A549 treated with ZK216348 at 1 μM for 4 hours (cell line): ENCODE measurements at places on chromosomes 3 and 15. TPM values are rescaled to one million over a fixed set of nuclear protein-coding genes. Genes with fewer than 3 reads are reported as not detected.

SKOR1 gene
- total RNA-seq = 0.05 to 0.08 TPM (median 0.06 TPM) in 4 of 5 replicates, not detected in the other

FAM98B gene
- 6.5 to 13.1 TPM (median 9.7 TPM) in 5 replicates for total RNA-seq

LMCD1 gene
- 59.3 to 69.5 TPM (median 66.2 TPM) in 5 replicates for total RNA-seq

ROBO2 gene
- not detected in 5 replicates for total RNA-seq

LTK gene
- 0.05 to 0.20 TPM (median 0.13 TPM) in 5 replicates for total RNA-seq

ISL2 gene
- total RNA-seq = 1.8 to 4.7 TPM (median 4.0 TPM) in 5 replicates

WDR93 gene
- 0.09 to 0.64 TPM (median 0.18 TPM) in 5 replicates for total RNA-seq
